ENCODE measurements at places on chromosomes 7 and 10. TPM values are rescaled to one million over a fixed set of nuclear protein-coding genes. Genes with fewer than 3 reads are reported as not detected.

Gene INHBA
- total RNA-seq = 38.9 TPM

Gene GPR37
- total RNA-seq = 3.8 TPM

Gene OR2A5
- not detected for total RNA-seq

Gene TBX20
- 4.6 TPM for total RNA-seq

Measured in smooth muscle cell of bladder (primary cell).